ENCODE measurements at places on chromosomes 4 and X. TPM values are rescaled to one million over a fixed set of nuclear protein-coding genes. Genes with fewer than 3 reads are reported as not detected.

DNA sequence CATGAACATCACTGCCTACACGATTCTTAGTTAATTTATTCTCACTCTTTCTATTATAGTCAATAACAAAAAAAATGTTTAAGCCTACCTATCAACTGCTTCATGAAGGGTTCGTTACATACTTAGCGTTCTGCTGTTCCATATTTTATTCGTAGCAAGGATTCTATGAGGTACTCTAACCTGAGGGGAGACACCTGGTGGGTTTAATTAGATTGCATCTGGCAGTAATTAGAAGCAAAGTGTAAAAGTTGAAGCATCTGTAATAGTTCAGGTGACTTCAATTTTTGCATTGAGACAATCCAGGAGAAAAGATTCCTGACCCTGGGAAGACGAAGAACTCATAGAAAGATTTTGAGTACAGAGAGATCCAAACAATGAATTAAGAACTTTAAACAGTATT is 1655.8 kb upstream of the TENM3 start:
- no peak overlapping the region for H3K4me3 ChIP-seq
- H3K27me3 ChIP-seq, result no peaks in the 10 kb centered on the region
- no peaks in the 10 kb centered on the region for H3K4me1 ChIP-seq
- H3K27ac ChIP-seq, result no peak overlapping the region

GRCh38 chr4:161653697-161654096 is 510.1 kb downstream of the FSTL5 start:
- H3K27me3 ChIP-seq, result no peaks in the 10 kb centered on the region
- H3K4me3 ChIP-seq, result no peak overlapping the region
- DNase-seq, result no peak
- H3K36me3 ChIP-seq, result no peaks in the 10 kb centered on the region

DNA sequence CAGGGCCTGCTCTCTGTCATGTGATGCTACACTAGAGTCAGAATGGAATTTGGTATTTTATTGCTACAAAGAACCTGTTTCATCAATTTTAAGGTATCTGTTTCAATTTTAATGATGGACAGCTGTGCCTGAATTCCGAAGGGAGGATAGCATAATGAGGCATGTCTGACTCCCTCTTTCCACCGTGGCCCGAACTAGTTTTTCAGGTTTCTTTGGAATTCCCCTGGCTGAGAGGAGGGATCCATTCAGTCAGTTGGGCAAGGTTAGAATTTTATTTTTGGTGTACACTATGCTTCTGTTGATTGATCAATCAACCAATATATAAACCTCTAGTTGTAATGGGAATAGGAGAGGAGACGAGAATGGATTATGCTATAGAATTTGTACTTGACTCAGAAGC is 761.8 kb downstream of the FAM133A start:
- H3K36me3 ChIP-seq, result no peaks in the 10 kb centered on the region
- no peak overlapping the region for H3K27ac ChIP-seq
- no peaks in the 10 kb centered on the region for H3K27me3 ChIP-seq
- no peak overlapping the region for H3K4me3 ChIP-seq
- no peaks in the 10 kb centered on the region for H3K4me1 ChIP-seq
- DNase-seq, result no peak

Gene PAGE4
- not detected for total RNA-seq

DNA sequence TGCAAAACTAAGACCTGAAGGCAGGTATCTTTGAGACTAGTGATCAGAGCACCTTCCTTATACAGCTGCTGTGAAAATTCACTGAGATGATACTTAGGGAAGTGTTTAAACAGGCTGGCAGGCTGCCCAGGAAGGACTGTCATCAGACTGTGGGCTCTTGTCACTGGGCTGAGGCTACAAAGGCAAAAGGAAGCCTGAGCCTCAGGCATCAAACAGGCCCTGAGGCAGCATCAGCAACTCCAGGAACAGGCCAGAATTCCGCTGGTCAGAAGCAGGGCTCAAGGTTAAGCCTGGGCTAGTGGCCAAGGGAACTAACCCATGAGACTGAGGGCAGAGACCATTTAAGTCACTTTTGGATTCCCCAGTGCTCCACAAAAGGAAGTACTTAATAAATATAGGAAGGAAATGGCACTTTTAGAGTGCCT is 12.8 kb downstream of the PJA1 start:
- DNase-seq, result no peak
- no peak overlapping the region for H3K27ac ChIP-seq
- H3K4me3 ChIP-seq, result no peak overlapping the region
- H3K27me3 ChIP-seq, result peaks cover 2% of the 10 kb centered on the region
- no peaks in the 10 kb centered on the region for H3K4me1 ChIP-seq

Gene PABPC1L2B
- total RNA-seq, result not detected

- DNase-seq, result no peak
- no peaks in the 10 kb centered on the region for H3K4me1 ChIP-seq
- no peak overlapping the region for H3K4me3 ChIP-seq
Measured at GRCh38 chr4:122796801-122797404, 29.7 kb upstream of the FGF2 start.

Gene GABRA4
- total RNA-seq, result 0.19 TPM

- H3K4me3 ChIP-seq, result no peak overlapping the region
- H3K4me1 ChIP-seq, result peaks cover 3% of the 10 kb centered on the region
- H3K36me3 ChIP-seq, result no peaks in the 10 kb centered on the region
- H3K27ac ChIP-seq, result no peak overlapping the region
- no peaks in the 10 kb centered on the region for H3K27me3 ChIP-seq
Measured at GRCh38 chrX:12792711-12793110, 1.5 kb downstream of the PRPS2 start.

Gene ART3
- total RNA-seq, result not detected

- H3K27me3 ChIP-seq, result no peaks in the 10 kb centered on the region
- peak overlapping the region; percentile 90 for H3K4me3 ChIP-seq
- peak; percentile 56 for DNase-seq
- H3K4me1 ChIP-seq, result peaks cover 14% of the 10 kb centered on the region
- no peak overlapping the region for H3K27ac ChIP-seq
Measured at GRCh38 chr4:41212616-41213203, 1.6 kb downstream of the APBB2 start.

Measured in kidney (tissue), 22 donors.